ENCODE measurements at places on chromosomes 4 and X.
A peak's percentile ranks its signal among the peaks of the same experiment; 100 is the strongest.

- DNase-seq: peak; percentile 59
Observed at GRCh38 chr4:20251796-20252655, at the start of gene SLIT2. TSS of gene SLIT2 (plus strand) at chr4:20251905. CDS start at chr4:20253816, 1,911 bp downstream.

GRCh38 chr4:24896977-24897376 lies 15.9 kb downstream of the CCDC149 start:
- DNase-seq: no peak

- DNase-seq: no peak
Observed at GRCh38 chrX:3680459-3680858, 33.0 kb downstream of the PRKX start.

- no peak for DNase-seq
Observed at GRCh38 chrX:103400931-103401330, 24.6 kb downstream of the BEX3 start.

DNA sequence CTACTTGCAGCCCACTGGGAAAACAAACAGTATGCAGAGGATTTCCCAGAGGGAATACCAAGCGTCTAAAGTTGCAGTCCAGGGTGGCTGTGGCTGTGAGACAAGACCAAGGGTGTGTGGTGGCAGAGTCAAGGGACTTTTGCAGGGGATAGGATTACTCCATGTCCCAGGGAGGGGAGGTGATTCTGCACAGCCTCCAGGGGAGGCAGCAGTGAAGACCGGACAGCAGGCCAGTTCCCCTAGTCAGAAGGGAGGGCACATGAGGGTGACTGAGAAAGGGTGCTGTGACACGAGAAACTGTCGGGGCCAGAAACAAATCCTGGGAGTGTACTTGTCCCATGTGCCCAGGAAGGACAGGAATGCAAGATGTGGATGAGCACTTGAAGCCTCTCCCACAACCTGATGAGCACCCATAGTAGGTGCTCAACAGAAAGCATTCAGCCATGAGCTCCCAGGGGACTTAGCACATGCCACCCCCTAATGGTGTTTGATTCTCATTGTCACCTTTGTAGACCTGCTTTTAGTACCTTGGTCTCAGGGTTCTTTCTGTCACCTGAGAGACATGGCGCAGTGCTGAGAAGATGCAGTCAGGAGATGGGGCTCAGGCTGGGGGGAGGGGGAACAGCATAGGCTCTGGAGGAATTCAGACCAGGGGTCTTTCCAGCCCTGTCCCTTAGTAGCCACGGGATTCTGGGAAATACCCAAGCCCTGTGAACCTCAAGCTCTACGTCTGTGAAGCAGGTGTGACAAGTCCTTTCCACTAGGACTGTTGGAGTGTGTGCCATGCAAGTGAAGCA lies 18.1 kb upstream of the HSFX3 start:
- no peak for DNase-seq

GRCh38 chr4:105474099-105474518 lies 247 bp upstream of the PPA2 start:
- DNase-seq: no peak

GRCh38 chr4:95507147-95507546 lies 41.6 kb downstream of the UNC5C start:
- DNase-seq: no peak

DNA sequence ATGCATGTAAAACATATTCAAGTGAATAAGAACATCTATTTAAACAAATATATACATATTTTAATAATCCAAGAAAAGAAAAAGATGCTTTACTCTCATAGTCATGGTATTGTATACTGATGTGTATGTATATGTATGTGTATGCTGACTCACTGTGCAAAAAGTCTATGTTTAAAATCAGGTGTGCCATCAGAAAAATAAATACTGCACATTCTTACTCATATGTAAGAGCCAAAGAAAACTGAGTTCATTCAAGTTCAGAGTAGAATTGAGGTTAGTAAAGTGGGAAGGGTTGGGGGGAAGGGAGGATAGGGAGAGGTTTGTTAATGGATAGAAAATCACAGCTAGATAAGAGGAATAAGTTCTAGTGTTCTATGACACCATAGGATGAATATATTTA lies 403.9 kb upstream of the SMIM31 start:
- no peak for DNase-seq

DNA sequence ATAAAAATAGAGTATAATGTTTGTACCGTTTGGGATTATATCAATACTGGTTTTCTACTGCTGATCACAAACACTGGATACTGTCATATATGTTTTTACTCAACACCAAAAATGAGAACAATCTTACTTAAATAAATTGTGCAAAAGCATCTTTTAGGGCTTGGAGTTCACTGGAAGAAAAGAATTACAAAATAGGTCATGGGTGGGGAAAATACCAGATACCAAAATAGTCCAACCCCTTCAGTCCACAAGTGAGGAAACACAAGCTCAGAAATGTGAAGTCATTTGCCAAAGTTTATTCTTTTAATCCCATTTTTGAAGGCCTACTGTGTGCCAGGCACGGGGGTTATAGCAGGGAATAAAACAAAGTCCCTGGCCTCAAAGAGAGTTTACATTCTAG lies 64.4 kb downstream of the ADGRG2 start:
- no peak for DNase-seq
